ENCODE measurements at places on chromosomes 5 and 9.

- DNase-seq: no peak
Measured at GRCh38 chr5:83555263-83555662, 83.7 kb downstream of the VCAN start.

GRCh38 chr9:137234758-137235423, 4.2 kb downstream of the SLC34A3 start:
- DNase-seq: no peak

DNA sequence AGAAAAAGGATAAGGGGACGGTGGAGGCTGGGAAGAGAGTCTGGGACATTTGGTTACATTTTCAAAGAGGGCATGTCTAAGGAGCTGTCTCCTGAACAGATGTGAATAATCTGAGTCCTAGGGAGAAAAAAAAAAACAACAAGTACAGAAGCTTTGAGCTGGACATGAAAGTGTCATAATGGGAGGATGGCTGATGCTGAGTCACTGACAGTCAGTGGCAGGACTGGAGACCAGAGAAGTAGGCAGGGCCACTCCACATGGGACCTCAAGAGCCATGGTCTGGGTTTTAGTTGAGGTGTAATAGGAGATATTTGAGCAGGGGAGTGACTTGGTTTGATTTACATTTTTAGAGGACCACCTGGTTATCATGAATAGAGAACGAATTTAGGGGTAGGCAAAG, 70.6 kb downstream of the DPYSL3 start:
- no peak for DNase-seq

DNA sequence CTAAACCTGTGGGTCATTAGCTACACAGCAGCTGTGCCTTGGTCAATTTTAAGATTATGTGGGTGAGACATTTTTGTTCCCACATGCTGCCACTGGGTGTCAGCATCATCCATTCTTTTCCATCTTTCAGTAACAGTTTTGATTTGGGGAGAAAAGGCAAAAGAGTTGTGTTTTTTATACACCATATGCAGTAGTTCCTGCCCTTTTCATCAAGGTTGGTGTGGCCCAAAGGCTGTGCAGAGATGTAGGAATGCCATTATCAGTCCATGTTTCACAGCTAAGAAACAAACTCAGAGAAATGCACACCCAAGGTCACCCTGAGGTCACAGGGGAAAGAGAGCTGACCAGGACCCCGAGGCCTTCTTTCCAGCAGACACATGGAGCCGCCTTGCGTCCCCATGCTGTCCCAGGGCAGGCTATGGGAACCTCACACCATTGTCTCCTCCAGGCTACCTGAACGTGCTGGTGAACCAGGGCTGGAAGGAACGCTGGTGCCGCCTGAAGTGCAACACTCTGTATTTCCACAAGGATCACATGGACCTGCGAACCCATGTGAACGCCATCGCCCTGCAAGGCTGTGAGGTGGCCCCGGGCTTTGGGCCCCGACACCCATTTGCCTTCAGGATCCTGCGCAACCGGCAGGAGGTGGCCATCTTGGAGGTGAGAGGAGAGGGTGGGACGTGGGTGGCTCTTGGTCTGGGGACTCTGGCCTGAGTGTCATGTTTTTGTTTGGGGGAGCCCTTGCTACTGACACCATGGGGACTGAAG, 27.8 kb upstream of the GRPEL2 start:
- DNase-seq: peak; percentile 51

DNA sequence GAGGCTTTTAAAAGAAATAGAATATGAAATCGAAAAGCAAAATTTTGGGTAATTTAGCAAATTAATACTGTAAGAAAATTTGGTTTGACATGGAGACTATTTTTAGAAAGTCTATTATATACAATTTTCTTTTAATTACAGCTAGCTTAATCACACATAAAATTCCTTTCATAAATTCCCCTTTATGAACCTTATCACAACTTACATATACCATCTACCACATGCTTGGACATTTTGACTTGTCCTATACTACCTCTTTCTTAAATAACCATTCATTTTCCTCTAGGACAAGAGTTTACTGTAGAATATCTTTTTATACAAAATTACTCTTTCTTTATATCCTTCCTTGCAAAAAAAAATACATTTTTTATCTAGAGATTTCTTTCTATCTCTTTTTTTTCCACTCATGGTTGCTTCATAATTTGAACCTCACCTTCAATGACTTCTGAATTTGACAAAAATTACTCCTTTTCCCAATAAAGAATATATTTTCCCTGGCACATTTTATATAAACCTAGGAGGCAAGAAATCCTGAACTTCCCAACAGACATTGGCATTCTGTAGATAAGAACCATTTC, 34.0 kb upstream of the SYK start:
- DNase-seq: no peak

- DNase-seq: no peak
Measured at GRCh38 chr9:130661451-130662098, 2.8 kb upstream of the PRDM12 start.

DNA sequence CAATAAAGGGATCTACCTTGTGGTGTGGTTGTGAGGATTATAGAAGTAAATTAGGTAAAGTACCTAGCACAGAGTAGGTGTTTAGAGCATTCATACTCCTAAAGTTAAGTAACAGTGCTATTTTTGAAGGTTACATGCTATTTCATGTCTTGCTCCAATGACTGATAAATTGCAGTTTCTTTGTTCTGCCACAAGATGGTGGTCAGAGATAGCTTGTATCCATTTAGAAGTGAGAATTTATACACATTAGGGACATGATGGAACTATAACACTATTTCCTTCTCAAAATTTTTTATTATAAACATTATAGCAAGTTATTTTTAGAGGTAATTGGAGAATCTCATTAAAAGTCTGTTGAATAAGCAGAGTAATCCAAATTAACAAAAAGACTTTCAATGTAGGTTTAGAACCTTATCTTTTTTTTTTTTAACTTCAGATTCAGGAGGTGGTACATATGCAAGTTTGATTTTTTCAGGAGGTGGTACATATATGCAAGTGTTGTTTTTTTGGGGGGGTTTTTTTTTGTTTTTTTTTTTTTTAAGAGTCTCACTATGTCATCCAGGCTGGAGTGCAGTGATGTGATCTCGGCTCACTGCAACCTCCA, 17.1 kb downstream of the MTREX start:
- peak; percentile 16 for DNase-seq

- DNase-seq: no peak
Measured at GRCh38 chr5:145429170-145429569, 406.0 kb downstream of the PRELID2 start.

DNA sequence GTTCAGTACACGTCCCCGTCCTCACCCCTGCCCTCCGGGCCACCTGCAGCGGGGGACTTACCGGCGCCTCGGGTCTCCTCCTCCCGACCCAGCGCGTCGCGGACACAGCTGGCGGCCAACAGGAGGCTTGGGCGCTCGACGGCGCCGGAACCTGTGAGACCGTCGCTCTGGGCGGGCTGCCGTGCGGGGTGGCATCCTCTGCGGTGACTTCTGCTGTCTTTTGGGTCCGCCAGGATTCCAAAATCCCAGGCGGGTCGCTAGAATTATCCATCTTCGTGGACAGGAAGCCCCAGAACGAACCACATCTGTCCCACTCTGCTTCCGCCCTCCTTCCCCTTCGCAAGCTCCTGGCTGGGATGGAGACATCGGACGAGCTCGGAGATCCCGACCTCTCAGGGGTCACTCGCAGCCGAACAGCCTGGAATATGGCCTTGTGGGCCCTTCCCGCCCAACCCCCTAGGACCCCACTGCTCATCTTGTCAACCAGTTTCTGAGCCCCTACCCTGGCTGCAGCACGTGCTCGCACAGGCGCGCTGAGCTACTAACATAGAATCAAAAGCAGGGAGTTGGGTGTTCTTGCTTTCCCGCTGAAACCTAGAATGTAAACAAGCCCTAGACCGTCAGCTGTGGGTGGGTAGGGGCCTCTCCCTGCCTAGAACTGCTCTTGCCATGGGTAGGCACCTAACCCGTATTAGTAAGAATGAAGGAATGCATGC, 947 bp upstream of the MARCHF3 start:
- DNase-seq: no peak

GRCh38 chr9:116271991-116272390, 118.4 kb downstream of the PAPPA start:
- DNase-seq: no peak

DNA sequence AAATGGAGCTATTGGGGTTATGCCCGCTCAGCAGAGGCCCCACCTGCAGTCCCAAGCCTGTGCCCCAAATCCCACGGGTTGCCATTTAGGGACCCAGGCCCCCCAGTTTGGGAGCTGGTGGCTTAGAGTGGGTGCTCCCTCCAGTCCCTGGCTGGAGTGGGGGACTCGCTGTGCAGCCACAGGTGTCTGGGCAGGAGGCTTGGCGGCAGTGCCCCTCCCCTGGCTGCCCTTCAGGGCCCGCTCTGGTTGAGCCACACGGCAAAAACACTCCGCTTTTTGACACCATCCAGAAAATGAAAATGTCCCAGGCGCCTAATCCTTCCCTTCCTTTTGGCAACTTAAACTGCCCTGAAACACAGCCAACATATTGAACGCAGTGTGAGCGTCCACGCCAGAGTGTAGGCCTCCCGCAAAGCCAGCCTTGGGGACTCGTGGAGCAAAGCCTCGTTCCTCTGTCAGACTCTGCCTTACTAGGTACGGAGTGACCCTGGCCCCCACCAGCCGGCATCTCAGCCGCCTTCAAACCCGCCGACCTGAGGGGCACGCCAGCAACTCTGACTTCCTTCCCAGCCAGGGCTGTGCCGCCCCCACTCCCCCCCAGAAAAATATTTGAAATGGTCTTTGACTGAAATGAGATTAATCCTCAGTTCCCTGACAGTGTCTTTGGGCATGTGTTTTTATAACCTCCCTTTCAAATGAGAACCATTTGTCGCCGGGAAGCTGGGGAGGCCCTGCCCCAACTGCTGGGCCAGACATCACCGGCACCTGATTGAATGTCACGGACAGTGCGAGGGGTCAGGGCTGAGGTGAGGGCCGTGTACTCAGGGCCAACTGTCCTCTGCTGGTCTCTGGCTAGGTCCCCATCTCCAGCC, 98.5 kb upstream of the LMX1B start:
- DNase-seq: no peak

- no peak for DNase-seq
Measured at GRCh38 chr5:73958037-73958436, 332.0 kb downstream of the ARHGEF28 start.

DNA sequence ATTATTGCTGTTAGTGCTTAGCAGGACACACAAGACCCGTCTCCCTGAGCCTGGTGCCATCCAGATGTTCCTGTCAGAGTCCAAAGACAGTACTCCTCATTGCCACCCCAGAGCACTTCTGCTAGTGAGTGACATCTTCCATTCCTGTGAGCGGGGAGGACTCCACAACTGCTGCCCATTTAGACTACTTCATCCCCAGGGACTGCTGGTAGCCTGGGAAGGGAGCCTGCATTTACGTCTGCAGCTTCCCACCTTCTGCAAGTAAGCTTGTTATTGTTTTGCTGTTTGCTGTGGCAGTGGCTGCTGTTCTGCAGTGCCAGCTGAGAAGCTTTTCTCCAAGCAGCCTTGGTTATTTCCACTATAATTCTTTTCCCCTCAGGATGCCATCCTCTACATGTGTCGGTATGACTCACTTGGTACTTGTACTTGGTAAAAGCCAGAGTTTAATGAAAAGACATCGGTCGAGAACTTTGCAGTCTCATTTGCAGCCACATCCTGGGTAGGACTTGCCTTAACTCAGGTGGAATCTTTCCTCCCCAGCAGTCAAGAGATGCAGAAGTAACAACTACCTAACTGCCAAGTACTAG, 10.6 kb upstream of the MAP1B start:
- DNase-seq: no peak

DNA sequence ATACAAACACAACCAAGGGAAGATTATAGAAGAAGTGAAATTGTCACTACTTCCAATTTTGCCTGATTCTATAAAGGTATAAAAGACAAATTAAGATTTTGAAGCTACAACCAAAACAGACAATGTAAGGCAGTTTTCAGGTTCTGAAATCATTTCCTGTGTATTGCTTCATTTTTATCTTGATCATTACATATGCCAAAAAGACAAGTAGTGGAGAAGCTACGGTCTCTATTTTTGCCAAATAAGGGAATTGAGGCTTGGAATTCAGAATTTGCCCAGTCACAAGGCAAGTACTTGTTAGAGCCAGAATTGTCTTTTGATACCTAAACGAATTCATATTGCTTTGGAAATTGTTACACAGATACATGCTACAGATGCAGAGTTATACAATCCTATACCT, 20.6 kb downstream of the EDIL3 start:
- no peak for DNase-seq

- no peak for DNase-seq
Measured at GRCh38 chr9:15121630-15122029, 185.4 kb downstream of the TTC39B start.

DNA sequence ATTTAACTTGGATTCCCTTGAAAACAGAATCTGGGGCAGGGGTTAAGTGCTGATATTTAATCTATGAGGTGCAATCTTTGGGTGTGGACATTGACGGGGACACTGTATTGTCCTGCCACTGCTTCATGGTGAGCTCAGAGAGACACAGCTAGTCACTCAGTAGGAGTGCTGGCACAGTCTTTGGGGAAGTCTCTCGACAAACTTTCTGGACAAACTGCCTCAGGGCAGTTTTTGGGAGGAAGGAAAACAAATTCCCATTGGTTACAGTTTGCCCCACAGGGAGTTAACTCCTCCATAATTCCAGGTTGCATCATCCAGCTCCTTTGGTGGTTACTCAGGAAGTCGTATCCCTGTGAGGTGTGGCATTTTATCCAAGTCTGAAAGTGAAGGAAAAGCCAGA, 17.9 kb downstream of the HNRNPK start:
- no peak for DNase-seq

DNA sequence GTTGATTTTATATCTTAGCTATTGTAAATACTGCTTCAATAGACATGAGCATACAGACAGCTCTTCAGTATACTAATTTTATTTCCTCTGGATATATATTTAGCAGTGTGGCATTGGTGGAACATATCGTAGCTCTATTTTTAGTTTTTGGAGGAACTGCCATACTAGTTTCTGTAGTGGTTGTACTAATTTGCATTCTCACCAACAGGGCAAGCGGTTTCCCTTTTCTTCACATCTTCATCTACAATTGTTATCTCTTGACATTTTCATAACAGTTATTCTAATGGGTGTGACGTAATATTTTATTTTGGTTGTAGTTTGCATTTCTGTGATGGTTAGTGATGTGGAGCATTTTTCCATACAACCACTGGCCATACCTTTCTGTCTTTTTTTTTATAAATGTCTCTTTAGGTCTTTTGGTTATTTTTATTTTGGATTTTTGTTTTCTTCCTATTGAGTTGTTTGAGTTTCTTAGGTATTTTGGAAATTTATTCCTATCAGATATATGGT, 32.5 kb downstream of the TAF11L14 start:
- no peak for DNase-seq

DNA sequence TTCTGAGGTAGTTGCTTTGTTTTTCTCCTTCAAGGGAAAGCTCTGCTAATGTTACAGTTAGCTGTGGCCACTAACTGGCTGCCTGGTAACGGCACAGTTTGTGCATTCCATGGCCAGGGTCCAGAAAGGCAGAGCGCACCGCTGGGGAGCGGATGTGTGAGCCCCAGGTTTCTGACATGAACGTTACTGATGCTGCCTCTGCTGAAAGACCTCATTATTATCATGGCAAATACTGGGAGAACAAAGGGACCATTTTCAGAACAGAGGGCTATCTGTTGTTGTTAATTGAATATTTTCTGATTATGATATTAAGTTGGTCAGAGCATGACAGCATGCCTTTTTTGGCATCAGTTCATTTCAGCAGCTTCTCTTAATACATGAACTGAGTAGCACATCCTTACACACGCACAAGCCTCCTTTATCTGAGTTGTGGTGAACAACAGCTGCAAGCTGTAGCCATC, 134.1 kb downstream of the NUDT12 start:
- no peak for DNase-seq
